Immature natural killer cell (primary cell): ENCODE measurements at places on chromosomes 2 and 18. TPM values are rescaled to one million over a fixed set of nuclear protein-coding genes. Genes with fewer than 3 reads are reported as not detected.

DNA sequence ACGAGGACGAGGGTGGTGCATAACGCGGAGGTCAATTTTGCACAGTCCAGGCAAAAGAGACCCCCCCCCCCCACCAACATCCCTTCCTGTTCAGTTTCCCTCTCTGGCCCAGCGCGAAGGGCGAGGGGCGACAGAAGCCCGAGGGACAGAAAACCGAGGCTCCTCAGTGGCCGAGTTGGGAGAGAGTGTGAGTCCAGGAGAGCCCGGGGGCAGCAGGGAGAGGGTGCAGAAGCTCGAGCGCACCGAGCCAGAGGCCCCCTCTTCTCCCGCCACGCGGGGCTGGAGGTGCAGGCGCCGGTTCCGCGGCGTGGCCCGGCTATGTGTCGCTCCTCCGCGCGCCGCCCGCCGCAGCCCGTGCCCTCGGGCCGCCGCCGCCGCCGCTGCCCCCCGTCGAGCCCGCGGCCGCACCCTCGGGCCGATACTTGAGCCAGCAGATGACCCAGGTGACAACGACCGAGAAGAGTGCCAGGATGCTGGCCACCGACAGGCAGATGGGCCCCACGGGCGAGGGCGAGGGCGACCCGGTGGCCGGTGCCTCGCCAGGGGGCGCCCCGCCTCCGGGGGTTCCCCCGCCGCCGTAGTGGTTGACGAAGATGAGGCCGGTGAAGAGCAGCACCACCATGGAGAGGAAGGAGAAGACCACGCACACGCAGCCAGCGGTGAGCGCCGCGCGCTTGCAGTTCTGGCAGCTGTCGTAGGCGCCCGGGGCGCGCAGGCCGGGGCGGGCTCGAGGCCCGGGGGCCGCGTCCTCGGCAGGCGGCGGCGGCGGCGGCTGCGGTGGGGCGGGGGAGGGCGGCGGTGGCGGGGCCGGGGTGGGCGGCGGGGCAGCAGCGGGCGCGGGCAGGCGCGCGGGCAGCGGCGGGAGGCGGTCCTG is 20.2 kb upstream of the PAX3 start:
- DNase-seq = no peak
- H3K36me3 ChIP-seq = peaks cover 4% of the 10 kb centered on the region
- H3K4me1 ChIP-seq = peaks cover 4% of the 10 kb centered on the region
- peaks cover 15% of the 10 kb centered on the region for H3K27me3 ChIP-seq
- no peak overlapping the region for H3K27ac ChIP-seq

DNA sequence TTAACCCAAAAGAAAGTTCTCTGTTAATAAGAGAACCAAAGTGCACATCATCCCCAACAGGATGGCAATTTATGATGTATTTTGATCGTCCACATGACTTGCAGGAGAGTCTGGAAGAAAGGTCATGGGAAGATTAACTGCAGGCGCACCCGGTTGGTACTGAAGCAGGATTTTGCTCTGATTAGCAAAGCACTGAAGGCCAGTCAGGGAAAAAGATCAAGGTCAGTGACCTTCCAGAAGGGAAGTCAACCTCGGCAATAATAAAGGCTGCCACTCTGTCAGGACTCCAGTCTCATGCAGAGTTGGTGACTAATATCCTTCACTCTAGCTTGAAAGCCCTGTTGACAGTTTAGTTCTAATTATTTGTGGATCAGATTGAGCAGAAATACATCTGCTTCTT is 432.7 kb upstream of the RAB12 start:
- no peaks in the 10 kb centered on the region for H3K4me1 ChIP-seq
- no peak for DNase-seq
- H3K36me3 ChIP-seq = no peaks in the 10 kb centered on the region
- no peak overlapping the region for H3K27ac ChIP-seq

The ANKRD30B gene
- not detected for polyA plus RNA-seq

The TET3 gene
- polyA plus RNA-seq = 1.2 TPM

The AKAIN1 gene
- polyA plus RNA-seq = not detected

GRCh38 chr2:219459460-219460311 is 25.0 kb downstream of the SPEG start:
- peaks cover 6% of the 10 kb centered on the region for H3K27me3 ChIP-seq
- no peak overlapping the region for H3K27ac ChIP-seq
- H3K4me3 ChIP-seq = no peak overlapping the region
- H3K4me1 ChIP-seq = no peaks in the 10 kb centered on the region
- DNase-seq = peak; percentile 31

The DAW1 gene
- not detected for polyA plus RNA-seq

The RAB17 gene
- polyA plus RNA-seq = not detected

- no peak overlapping the region for H3K27ac ChIP-seq
- H3K27me3 ChIP-seq = no peaks in the 10 kb centered on the region
- DNase-seq = no peak
- H3K4me1 ChIP-seq = no peaks in the 10 kb centered on the region
Observed at GRCh38 chr2:193793914-193794313, 1599.2 kb upstream of the TMEFF2 start.

- H3K36me3 ChIP-seq = no peaks in the 10 kb centered on the region
- no peak overlapping the region for H3K4me3 ChIP-seq
- H3K27ac ChIP-seq = no peak overlapping the region
- H3K4me1 ChIP-seq = peaks cover 8% of the 10 kb centered on the region
Observed at GRCh38 chr2:166373951-166374350, 1.8 kb downstream of the SCN9A start.

The TDRD15 gene
- polyA plus RNA-seq = not detected

DNA sequence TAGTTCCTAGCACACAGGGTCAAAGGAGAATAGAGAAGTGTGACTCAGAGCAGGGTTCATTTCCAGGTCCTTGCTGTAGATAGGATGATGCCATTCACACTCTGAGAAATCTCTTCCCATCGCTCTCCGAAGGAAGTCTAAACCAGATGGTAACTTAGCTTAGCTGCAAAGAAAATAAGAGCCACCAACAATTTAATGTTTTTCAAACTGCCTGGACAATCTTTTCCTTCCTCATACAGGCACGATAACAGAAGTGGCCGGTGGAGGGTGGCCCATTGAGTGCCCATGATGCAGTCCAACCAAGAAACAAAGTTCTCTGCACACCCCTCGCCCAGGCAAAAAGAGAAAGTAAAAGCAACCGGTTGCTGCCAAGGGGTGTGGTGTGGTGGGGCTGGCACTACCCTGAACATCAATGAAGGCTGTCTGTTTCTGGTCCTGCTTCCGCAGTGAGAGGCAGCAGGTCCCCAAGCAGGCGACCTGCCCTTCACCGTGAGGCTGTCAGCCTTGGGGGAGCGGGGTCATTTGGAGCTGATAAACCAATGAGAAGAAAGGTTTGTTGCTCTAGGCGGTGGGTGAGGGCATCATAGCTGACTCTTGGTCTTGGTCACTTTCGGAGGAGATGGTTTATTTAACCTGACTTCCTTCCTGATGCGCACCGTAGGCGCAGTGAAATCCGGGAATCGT is 105.6 kb upstream of the CD302 start:
- H3K27me3 ChIP-seq = peaks cover 7% of the 10 kb centered on the region
- H3K4me3 ChIP-seq = peak overlapping the region; percentile 97
- no peaks in the 10 kb centered on the region for H3K36me3 ChIP-seq
- peaks cover 25% of the 10 kb centered on the region for H3K4me1 ChIP-seq
- DNase-seq = peak; percentile 70

- peaks cover 3% of the 10 kb centered on the region for H3K27me3 ChIP-seq
- H3K4me1 ChIP-seq = peaks cover 90% of the 10 kb centered on the region
- no peak for DNase-seq
Observed at GRCh38 chr2:68413466-68413865, 48.4 kb downstream of the PLEK start.

The RNF152 gene
- not detected for polyA plus RNA-seq

- no peaks in the 10 kb centered on the region for H3K36me3 ChIP-seq
- no peak overlapping the region for H3K27ac ChIP-seq
- H3K4me3 ChIP-seq = no peak overlapping the region
- no peak for DNase-seq
Observed at GRCh38 chr18:22551536-22552151, 133.9 kb upstream of the CTAGE1 start.

The TFPI gene
- polyA plus RNA-seq = not detected

The SRD5A2 gene
- polyA plus RNA-seq = not detected

DNA sequence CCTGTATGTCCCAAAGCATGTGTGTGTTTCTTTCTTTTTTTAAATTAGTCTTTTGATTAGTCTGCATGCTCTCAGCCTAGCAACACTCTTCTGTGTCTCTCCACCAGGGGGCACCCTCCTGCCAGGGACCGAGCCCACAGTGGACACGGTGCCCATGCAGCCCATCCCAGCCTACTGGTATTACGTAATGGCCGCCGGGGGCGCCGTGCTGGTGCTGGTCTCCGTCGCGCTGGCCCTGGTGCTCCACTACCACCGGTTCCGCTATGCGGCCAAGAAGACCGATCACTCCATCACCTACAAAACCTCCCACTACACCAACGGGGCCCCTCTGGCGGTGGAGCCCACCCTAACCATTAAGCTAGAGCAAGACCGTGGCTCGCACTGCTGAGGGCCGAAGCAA is 93.8 kb downstream of the NRP2 start:
- H3K4me3 ChIP-seq = no peak overlapping the region
- no peaks in the 10 kb centered on the region for H3K27me3 ChIP-seq
- no peaks in the 10 kb centered on the region for H3K4me1 ChIP-seq
- H3K27ac ChIP-seq = no peak overlapping the region
- H3K36me3 ChIP-seq = no peaks in the 10 kb centered on the region
- DNase-seq = no peak

The STAT1 gene
- 121 TPM for polyA plus RNA-seq

- no peak for DNase-seq
- peaks cover 2% of the 10 kb centered on the region for H3K27me3 ChIP-seq
- no peak overlapping the region for H3K4me3 ChIP-seq
- H3K4me1 ChIP-seq = no peaks in the 10 kb centered on the region
Observed at GRCh38 chr18:73549236-73549635, 598.4 kb downstream of the FBXO15 start.

DNA sequence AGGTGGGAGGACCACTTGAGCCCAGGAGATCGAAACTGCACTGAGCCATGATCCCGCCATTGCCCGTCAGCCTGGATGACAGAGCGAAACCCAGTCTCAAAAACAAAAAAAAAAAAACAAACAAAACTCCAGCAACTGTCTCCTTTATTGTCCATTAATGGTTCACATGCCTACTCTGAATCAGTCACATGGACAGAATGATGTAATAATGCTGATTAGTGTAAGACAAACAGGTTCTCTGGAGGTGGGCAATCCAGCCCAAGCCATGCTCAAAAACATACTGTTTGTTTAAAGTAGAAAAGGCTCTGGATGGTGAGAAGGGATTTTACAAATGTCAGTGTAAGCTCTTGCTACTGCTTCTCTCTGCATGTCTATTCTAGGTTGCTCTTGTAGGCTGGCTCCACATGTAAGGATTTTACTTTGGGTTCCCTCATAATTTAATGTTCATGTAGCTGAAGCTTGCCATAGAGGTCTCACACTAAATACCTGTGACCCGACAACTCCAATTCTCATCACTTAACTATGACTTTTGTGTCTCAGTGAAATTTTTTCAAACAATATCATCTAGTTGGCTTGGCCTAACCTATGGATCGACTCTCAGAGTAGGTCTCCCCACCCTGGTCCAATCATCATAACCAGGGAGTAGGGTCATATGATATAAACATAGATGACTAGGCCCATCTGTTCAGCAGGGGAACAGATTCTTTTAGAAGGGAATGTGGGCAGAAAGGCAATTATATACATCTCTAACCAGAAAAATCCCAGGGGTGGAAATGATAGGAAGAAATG is 83.9 kb upstream of the SLC39A10 start:
- DNase-seq = no peak
- H3K4me1 ChIP-seq = peaks cover 39% of the 10 kb centered on the region
- no peak overlapping the region for H3K27ac ChIP-seq
- H3K36me3 ChIP-seq = no peaks in the 10 kb centered on the region
- H3K27me3 ChIP-seq = no peaks in the 10 kb centered on the region
